ENCODE measurements at places on chromosomes 12 and 14.

- DNase-seq: no peak
Measured at GRCh38 chr12:47967461-47968321, 4.3 kb downstream of the TMEM106C start.

- DNase-seq: no peak
Measured at GRCh38 chr12:4918950-4919660, 9.4 kb downstream of the KCNA1 start.

DNA sequence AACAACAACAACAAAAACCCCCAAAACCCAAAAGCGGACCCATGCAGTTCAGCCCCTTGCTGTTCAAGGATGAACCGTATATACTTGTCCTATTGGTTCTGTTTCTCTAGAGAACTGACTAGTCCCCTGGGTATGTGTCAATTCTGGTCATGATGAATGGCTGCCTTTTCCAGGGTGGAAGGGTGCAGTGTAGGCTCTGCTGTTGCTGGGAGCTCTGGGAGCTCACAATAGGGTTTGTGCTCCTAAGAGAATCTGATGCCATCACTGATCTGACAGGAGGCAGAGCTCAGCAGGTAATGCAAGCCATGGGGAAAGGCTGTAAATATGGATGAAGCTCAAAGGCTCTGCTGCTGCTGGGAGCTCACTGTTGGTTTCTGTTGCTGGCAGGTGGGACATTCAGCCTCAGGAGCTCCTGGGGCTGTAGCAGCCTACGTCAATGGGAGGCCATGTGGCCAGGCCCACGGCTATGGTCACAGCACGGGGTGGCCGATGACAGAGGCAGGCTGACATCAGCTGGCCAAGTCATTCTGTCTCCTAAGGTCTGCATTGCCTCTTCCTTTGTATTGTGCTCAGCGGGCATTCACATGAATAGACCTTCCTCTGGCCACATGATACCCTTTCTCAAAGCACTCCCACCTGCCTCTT lies 37.9 kb downstream of the DLK1 start:
- no peak for DNase-seq

DNA sequence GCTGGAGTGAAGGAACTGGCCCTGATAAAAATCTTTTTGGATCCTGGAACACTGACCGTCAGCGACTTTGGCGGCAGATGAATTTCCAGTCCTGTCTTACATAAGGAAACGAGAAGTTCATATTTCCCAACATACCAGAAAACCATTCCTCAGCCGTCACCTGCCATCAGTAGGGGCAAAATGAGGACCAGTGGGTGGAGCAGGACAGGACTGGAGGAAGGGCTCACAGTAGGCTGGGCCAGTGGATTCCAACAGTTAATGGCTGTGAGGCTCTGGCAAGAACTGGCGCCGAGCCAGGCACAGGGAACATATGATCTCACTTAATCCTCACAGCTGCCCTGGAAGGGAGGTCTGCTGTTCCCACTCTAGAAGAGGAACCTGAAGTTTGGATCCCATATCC lies 67.2 kb upstream of the FAM181A start:
- DNase-seq: no peak

DNA sequence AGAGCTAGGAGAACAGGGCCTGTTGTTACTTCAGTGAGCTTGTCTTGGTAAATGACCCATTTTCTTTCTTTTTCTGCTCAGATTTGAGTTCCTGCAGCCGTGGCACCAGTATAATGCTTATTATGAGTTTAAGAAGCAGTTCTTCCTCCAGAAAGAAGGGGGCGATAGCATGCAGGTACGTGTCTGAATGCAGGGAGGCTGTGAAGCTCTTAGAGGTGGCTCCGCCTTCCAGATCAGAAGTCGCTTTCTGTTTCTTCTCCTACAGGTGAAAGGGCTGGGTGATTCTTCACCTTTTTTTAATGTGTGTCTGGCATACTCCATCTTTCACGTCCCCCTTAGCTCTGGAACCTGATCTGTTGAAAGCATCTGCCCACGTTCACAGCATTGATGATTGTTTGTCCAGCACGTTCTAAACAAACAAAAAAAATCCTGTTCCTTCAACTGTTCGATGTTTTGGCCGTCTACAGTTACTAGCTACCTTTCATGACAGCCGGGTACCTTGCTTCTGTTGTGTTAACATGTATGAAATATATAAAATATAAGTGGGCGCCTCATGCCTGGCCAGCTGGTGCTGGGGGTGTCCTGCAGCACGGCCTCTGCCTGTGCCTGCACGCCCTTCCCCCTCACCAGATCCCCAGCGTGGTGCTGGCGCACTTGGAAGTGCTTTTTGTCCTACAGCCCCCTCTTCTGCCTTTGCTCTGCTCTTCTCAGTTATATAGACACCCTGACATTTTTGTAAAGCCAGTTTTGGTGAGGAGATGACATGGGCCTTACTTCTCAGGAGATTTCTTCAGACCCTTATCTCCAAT lies 44.6 kb downstream of the SFSWAP start:
- no peak for DNase-seq

GRCh38 chr14:87644689-87645088 lies 348.3 kb downstream of the GALC start:
- DNase-seq: no peak

- no peak for DNase-seq
Measured at GRCh38 chr14:99541677-99542470, 60.7 kb downstream of the CCNK start.

GRCh38 chr14:31781578-31781977 lies 220.4 kb downstream of the NUBPL start:
- DNase-seq: no peak

DNA sequence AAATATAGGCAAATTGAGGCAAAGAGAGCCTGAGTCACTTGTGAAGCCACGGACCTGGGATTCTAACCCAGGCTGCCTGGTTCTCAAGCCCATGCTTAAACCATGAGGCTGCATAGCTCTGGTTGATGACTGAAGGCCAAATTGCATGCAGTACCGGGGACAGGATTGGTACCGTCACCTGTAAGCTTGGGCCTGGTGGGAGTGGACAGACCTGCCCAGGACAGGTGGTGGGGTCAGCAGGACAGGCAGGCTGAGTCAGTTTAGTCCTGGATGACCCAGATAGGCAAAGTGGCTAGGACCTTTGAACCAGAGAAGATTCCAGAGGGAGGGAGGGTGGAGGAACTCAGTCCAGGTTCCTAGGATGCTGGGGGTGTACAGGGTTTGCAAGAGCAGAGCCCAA lies 25.8 kb downstream of the RIN3 start:
- DNase-seq: no peak

Measured in T-helper 22 cell (primary cell).